Stimulated activated CD4-positive, alpha-beta T cell treated with anti-CD3 and anti-CD28 coated beads, Interleukin-15, amount 100 ng/mL, for 48 hours (primary cell): ENCODE measurements at places on chromosomes 1 and 21.

DNA sequence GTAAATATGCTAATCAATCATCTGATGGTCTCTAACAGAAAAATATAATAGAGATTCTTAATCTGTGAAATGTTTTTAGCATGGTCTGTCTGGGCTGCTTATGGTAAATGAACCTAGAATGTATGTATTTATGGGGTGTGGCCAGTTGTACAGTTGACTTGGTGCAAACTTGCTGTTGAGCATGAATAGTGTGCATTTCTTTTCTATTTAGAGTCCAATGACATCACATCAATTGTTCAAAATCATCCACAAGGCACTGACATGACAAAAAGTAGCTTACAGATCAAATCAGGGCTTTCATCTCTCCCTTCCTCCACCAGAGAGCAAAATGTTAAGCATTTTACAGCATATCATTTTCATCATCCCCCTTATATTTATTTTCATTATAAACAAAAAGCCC lies 1010.3 kb downstream of the KCNT2 start:
- no peak for DNase-seq

DNA sequence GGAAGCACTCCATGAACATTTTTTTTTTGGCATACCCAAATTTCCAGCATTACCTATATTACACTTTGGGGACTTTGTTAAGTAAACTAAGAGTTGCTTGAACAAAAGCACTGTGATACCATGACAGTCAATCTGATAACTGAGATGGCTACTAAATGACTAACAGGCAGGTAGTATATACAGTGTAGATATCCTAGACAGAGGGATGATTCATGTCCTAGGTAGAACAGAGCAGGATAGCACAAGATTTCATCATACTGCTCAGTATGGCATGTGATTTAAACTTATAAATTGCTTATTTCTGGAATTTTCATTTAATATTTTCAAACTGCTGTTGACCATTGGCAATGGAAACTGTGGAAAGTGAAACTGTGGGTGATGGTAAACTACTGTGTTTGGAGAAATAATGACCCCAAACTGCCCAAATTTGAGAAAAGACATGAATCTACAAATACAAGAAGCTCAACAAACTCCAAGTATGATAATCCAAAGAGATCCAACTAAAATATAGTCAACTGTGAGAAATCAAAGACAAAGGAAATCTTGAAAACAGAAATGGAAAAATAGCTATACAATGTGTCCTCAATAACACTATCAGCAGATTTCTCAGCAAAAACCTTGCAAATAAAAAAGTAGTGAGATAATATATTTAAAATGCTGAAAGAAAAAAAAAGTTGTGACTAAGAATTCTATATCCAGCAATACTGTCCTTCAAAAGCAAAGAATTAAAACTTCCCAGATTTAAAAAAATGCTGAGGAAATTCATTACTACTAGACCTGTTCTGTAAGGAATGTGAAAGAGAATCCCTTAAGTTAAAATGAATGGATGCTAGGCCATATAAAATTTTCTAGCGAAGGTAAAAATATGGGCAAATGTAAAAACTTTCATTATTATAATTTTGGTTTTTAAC lies 410.4 kb downstream of the DUSP10 start:
- DNase-seq: no peak

DNA sequence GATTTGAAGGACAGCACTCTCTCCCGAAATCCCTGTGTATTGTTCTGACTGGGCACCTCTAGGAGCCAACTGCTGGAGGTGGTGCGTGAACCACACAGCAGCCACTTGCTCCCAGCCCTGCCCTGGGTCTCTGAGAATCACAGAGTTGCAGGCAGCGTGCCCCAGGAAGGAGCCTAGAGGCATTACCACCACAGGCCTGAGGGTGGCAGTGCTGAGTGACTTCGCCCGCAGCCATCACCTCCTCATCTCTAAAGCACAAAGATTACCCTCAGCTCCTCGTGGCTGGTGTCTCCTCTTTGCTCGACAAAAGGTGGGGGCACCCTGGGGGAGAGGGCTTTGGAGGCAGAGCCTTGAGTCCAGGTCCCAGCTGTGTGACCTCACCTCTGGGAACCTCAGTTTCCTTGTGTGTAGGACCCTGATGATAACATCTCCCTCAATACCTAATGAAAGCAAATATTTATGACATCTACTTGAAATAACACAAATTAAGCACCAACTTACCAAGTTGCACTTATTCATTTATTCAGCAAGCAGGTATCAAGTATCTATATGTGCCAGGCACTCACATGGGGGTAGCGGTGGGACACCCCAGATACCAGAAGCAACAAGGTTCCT lies 86.3 kb downstream of the VWA5B1 start:
- peak; percentile 48 for DNase-seq

- DNase-seq: no peak
These were observed 20.9 kb upstream of the HSD3B2 start for GRCh38 chr1:119394085-119394484.

DNA sequence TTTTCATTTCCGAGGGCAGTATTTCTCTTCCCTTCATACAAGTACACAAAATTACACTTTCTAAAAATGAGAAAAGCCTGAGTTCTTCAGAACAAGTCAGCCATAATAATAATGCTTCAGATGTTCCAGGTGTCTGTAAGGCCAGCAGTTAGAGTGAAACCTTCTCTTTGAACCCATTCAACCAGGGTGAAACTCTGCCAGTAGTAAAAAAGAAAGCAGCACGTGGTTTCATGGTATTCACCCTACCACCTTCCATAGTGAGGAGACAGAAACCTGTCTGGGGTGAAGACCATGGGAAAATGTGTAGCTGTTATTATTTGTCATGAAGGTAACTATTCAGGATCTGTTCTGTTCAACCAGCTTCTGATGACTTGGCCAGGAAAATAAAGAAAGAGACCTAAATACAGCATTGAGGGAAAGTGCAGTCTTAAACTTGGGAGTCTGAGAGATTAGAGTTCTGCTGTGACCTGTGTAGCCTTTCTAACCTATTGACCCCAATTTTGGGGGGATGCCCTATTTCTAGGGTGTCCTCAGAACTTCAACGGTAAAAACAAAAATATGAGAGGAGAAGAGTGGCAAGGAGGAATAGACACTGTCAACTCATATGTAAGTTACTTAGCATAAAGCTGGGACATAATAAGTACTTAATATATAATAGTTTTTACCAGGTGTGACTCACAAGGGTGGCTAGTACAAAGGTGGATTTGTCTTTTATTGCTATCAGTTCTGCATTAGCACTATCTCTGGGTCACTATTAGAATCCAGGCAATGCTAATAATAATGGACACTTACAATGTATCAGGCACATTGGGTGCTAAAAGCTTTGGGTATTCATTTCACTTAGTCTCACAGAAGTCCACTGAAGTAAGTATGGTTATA lies 70.0 kb upstream of the TNFSF4 start:
- no peak for DNase-seq

DNA sequence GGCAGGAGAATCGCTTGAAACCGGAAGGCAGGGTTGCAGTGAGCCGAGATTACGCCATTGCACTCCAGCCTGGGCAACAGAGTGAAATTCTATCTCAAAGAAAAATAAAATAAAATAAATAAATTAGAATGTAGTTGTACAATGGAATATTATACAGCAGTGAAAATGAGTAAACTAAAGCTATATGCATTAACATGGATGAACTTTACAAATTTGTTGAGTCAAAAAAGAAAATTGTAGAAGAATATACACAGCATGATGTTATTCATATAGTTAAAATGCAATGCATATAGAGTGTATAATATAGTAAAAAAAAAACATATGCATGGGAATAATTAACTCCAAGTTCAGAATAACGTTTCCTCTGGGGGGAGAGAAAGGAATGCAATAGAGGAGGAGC lies 11.0 kb upstream of the NAV1 start:
- DNase-seq: no peak

- DNase-seq: no peak
These were observed 3.3 kb upstream of the CHD1L start for GRCh38 chr1:147238925-147239820.

DNA sequence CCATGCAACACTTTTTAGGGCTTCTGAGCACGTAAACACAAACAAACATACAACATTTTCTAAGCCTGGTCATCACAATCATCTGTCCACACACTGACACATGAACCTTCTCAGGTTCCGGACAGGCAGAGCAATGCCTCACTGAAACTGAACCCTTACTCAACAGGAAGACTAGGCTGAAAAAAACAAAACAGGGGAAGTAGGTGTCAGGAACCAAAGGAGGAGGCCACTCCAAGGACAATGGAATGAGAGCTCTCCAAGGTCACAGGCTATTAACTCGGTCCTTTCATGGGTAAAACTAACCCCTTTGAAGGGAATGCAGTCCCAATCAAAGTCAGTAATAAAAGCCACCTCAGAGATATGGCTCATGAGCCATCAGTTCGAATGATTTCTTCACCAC lies 76.6 kb downstream of the FAM78B start:
- DNase-seq: no peak

GRCh38 chr1:67771152-67771551 lies 62.1 kb downstream of the GNG12 start:
- DNase-seq: no peak

- DNase-seq: no peak
These were observed 287.4 kb upstream of the LYPLAL1 start for GRCh38 chr1:218886101-218886871.

- no peak for DNase-seq
These were observed 269.3 kb upstream of the NFIA start for GRCh38 chr1:60813071-60813470.

DNA sequence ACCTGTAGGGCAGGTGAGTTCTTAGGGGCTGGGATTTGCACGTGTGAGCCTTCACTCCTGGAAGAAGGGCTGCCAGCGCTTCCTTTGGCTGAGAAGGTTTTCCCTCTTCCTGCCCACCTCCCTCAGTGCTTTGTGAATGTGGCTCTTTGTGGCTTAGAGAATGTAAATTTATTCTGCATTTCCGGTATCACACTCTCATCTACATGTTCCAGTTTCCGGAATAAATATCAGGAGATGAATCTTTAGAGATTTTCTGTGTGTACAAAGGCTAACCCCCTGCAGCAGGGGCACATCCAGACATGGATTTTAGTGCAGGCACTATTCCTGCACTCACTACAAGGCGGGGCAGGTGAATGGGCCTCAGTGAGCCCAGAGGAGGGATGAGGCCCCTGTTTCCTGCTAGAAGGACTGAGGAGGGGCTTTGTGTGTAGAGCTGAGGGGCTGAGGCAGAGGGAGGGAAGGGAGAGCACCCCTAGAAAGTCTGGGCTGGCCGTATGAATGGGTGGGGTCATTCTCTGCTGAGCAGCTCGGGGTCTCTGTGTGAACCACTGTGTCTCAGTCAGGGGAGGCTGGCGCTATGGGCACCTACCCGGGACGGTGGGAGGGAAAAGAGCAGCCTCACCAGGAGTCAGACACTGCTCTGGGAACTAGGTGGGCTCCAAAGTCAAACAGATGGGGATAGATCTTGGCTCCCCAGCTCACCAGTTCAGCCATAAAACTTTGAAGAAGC lies 207.5 kb downstream of the MATN1 start:
- DNase-seq: no peak
